ENCODE measurements at places on chromosomes 16 and 17. TPM values are rescaled to one million over a fixed set of nuclear protein-coding genes. Genes with fewer than 3 reads are reported as not detected.

The CHST5 gene
- total RNA-seq, result not detected

The PRM1 gene
- total RNA-seq, result not detected

The CES4A gene
- total RNA-seq, result 1.2 TPM

- DNase-seq, result no peak
Measured at GRCh38 chr17:8894202-8894671, 26.8 kb upstream of the PIK3R6 start.

DNA sequence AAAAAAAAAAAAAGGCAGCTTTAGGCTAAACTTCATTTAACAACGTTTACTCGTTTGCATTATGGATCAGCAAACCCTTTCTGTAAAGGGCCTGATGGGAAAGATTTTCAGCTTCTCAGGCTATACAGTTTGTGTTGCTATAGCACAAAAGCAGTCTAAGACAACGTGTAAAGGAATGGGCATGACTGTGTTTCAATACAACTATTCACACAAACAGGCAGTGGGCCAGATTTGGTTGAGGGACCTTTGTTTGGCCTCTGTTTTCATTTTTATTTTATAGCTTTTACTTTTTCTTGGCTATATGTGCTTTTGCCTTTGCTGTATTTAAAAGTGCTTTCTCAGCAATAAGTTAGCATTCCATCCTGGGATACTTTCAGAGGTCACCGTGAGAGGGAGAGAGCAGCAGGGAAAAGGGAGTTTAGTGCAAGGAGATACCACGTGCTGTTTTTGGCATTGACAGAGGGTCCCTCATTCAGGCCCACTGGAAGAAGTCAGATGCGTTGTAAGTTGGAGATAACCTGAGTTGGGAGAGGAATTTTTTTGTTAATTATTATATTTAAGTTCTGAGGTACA lies 335.6 kb downstream of the UTP18 start:
- no peak for DNase-seq

DNA sequence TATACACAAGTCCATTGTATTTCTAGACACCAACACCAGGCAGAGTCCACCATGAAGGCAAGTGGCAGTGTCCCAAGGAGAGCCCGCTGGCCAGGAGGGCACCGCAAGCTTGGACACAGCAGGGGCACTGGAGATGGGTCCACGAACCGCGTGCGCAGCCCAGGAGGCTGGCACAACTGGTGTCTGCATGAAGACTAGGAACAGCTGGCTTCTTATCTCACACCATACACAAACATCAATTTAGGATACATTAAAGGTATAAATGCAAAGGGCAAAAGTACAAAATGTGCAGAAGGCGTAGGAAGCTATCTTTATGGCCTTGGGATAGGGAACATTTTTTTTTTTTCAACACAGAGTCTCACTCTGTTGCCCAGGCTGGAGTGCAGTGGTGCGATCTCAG lies 52.4 kb downstream of the ANKRD11 start:
- no peak for DNase-seq

- peak; percentile 36 for DNase-seq
Measured at GRCh38 chr17:61926826-61927207, 965 bp downstream of the INTS2 start.
